Activated CD8-positive, alpha-beta memory T cell treated with anti-CD3 and anti-CD28 coated beads, Interleukin-2, amount 10 ng/mL, durations not matched to agents 7 days and 5 days (primary cell): ENCODE measurements at places on chromosomes 16 and 17.

DNA sequence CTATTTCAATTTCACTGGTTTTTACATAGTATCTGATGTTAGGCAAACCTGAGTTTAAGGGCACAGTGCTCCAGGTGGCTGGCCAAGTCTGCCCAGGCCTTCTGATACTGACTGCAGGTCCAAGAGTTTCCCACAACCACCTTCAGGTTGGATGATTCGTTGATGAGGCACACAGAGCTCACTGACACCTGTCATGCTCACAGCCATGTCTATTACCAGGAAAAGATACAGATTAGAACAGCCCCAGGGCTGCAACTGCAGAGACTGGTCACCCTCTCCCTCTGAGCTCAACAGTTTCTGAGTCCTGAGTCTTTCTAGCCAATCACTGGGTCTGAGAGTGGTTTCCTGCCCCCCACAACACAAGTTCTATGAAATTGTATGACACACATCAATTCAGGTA, 37.2 kb downstream of the MEAK7 start:
- no peak for DNase-seq

GRCh38 chr17:68035131-68035522, 408 bp upstream of the KPNA2 start:
- DNase-seq = peak; percentile 95

GRCh38 chr17:80577876-80578570, 33.4 kb downstream of the RPTOR start:
- no peak for DNase-seq

DNA sequence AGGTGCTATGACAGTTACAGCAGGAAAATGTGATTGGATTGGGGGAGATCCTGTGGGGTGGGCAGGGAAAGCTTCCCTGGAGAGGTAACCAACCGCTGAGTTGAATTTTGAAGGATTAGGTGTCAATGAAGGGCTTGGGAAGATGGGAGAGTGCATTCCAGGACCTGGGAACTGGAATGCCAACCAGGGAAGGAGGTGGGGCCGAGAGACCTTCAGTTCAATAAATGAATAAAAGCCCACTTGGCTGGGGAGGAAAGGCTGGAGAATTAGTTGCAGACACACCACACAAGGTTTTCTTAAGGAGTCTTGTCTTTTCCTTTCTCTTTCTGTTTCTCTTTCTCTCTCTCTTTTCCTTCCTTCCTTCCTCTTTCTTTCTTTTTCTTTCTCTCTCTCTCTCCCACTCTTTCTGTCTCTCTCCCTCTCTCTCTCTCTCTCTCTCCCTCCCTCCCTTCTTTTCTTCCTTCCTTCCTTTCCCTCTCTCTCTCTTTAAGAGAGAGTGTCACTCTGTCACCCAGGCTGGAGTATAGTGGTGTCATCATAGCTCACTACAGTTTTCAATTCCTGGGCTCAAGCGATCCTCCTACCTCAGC, 3.3 kb downstream of the USP43 start:
- DNase-seq = no peak

DNA sequence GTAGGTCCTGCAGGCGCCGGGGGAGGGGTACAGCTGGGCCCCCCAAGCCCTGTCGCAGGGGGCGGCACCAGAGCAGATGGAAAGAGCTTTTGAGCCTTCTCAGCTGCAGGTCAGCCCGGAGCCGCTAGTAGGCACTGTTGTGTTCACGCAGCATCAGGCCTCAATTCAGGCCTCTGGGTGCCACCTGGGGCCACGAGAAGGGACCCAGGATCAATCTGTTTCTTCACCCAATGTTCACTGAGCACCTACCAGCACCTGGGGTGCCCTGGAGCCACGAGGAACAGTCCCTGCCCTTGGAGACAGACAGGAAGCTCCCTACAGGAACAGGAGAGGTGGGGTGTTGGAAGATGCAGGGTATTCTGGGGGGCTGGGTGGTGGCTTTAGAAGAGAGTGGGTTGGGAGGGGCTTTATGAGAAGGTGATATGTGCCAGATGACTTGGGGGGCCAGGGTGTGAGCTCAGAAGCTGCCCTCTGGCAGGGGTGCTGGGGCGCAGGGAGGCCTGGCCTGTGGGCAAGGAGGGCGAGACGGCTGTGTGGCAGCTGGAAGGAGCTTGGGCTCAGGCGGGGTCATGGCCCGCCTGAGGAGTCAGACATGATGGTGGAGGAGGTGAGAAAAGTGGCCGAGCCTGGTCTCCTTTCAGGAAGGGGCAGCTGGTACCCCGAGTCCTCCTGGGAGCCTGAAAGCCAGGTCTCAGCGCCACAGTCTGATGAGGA, 121.9 kb upstream of the GSE1 start:
- peak; percentile 53 for DNase-seq

- no peak for DNase-seq
Measured at GRCh38 chr16:17177959-17178905, 292.5 kb downstream of the XYLT1 start.
